CD4-positive, alpha-beta T cell treated with Interferon gamma for 1 hour (primary cell): ENCODE measurements at places on chromosomes 3 and 15.

GRCh38 chr15:80110920-80111319 is 41.9 kb upstream of the FAH start:
- DNase-seq = no peak

DNA sequence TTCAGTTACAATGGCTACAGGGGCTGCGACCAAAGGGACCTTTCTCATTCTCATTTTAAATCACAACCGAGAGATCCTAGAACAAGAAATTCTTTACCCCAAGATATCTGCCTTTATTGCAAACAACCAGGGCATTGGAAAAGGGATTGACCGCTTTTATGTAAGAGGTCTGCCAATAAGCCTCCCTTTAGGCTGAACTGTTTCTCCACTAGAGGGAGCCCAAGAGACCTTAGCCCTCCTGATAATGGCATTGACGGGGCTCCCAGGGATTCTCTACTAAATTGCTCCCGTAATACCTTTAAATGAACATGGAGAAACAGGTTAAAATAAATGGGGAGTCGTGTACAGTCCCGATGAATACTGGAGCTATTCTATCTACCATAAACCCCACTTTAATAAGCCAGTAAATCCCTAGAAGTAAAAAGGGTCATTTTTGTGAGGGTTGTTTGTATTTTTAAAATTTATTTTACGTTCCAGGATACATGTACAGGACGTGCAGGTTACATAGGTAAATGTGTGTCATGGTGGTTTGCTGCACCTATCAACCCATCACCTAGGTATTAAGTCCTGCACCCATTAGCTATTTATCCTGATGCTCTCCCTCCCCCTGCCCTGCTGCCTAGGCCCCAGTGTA is 7.5 kb upstream of the IGSF10 start:
- no peak for DNase-seq

DNA sequence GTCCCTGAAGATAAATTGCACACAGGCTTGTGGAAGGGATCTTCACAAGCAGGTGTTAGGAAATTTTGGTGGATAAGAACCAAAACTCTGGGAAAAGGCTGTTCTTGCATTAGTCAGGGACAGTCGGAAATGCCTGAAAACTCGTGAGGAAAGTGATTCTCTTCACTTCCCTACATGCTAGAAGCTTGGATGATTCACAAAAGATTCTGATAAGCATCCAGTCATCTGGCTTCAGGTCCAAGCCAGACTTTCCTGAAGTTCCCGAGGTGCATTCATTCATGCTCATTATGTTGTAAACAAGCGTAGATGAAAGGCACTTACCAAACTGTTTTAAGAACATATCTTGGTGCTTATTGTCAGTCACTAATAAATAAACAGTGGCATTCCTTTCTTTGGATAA is 1028.7 kb downstream of the NTRK3 start:
- no peak for DNase-seq

- no peak for DNase-seq
Observed at GRCh38 chr3:62100282-62100989, 272.9 kb downstream of the FEZF2 start.

DNA sequence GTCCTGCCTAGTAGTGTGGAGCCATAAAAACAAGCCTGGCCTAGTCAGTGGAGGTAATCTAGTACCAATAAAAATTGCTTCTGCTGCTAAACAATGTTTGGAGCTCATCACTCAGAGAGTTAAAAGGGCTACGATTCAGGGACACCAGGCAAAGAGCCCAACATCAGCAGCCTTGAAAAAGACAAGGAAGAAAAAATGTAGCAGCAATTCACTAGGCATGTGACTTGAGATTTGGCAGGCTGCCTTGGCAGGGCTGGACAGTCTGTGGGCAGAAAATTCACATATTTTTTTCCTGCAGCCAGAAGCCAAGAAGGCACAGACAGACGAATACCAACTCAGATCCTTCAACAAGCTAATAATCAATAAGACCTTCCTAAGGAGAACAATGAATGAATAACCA is 47.2 kb downstream of the IGSF11 start:
- no peak for DNase-seq

GRCh38 chr15:74179101-74179841 is 5.8 kb downstream of the ISLR start:
- DNase-seq = no peak

GRCh38 chr15:70576696-70577095 is 186.7 kb downstream of the UACA start:
- DNase-seq = no peak

- DNase-seq = no peak
Observed at GRCh38 chr15:31457161-31457560, 130.5 kb downstream of the KLF13 start.

DNA sequence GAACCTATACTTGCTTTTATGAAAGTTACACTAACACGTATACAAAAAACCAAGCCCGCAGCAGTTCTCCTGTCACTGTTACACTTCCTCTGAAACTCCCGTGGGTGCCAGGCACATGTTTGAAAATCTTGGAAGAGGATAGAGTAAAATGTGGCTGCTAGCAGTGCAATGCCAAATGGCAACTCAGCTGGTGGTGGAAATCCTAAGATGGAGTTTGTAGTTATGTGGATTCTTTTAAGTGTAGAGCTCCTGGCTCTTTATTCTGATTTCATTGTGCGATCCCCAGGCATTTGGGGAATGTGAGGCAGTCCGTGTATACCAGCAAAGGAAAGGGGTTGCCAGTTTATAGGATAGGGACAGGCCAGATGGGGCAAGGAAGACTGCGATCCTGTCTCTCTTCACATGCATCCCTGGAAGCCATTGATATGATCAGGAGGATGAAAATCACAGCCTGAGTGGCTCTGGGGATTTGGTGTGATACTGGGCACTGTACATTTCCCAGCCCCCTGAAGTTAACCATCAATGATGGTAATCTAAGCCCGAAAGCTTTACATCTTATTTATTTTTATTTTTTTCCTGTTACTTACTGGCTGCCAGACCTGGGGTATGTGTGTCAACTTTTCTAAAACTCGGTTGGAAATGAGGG is 1.1 kb downstream of the STAC start:
- DNase-seq = no peak

GRCh38 chr15:62483814-62484213 is 318.7 kb upstream of the C2CD4B start:
- DNase-seq = no peak

DNA sequence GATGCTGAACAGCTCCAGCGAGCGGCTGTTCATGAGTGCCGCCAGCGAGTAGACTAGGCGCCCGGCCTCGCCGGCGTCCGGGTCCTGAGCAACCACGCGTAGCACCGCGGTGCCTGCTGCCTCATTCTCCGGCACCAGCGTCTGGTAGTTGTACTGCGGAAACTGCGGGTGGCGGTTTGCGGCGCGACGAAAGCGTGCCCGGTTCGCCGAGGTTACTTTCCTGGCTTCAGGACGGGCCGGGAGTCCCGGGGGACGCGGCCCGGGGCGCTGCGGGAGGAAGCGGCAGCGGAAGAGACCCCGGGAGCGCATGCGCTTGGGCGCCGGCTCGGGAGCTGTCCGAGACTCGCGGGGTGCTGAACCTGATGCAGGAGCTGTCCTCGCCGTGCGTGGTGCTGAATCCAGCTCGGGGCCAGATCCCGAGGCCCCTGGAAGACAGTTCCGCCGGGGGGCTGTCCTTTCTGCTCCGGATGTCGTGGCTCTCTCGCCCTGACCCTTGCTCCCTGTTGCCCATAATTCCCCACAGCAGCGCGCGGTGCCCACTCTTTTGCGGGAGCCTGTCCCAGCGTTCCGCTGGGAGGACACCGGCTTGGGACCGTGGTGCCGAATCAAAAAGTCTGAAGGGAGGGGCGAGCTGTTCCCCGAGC is 1.1 kb downstream of the CELSR3 start:
- DNase-seq = peak; percentile 39

- DNase-seq = no peak
Observed at GRCh38 chr3:48185129-48185528, 3.1 kb downstream of the CDC25A start.

DNA sequence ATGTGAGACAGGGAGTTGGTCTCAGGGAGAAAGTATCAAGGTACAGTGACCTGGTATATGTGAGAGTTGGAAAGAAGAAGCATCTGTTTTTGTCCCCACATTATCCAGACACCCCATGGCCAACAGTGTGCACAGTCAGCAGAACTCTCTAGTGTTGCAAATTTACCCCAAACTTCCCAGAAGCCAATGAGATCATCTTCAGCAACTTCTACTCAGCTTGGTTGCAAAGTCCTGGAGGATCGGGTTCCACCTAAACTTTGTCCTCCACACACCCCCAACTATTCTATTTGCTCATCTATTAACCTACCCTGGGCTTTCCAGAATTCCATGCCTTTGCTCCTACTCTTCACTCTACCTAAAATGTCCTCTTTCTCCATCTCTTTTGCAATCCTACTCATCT is 15.7 kb downstream of the RBSN start:
- DNase-seq = no peak

DNA sequence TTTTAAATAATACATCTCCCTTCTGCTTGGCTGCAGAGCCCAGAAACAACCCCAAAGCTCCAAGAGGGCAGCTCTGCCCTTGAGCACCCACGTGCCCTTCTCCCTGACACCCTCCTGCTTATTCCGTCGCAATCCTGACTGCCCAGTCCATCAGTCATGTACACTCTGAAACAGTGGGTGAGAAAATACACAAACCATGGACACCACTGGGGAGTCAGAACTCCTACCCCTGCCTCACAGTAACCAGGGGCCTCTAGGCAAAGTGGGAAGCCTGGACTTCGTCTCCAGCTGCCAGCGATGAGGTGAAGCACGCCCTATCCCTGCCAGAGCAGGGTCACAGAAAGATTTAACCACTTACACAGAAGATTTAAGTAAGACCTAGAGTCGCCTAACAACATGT is 40.1 kb downstream of the HERC2 start:
- no peak for DNase-seq

GRCh38 chr3:63400246-63400860 is 122.2 kb downstream of the SYNPR start:
- DNase-seq = no peak

GRCh38 chr3:148238421-148238821 is 459.3 kb upstream of the AGTR1 start:
- no peak for DNase-seq

DNA sequence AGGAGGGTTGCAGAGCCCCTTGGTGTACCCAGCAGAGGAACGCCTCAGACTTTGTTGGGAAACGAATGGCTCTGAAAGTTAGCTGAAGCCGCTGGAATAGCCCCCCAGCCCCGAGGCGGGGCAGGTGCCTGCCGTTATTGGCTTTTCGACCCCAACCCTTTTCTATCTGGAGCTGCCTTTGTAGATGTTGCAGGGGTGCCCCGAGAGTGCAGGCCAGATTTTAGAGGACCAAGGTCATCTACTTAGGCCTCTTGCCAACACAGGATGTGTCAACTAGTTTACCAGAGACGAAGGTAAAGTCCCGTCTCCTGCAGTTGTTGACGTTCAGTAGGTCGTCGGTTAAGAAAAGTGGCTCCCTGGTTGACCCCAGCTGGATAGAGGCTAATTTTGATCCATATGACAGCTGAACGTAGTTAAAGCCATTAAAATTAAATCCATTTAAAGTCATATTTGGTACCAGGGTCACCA is 579 bp upstream of the UBE3A start:
- no peak for DNase-seq

DNA sequence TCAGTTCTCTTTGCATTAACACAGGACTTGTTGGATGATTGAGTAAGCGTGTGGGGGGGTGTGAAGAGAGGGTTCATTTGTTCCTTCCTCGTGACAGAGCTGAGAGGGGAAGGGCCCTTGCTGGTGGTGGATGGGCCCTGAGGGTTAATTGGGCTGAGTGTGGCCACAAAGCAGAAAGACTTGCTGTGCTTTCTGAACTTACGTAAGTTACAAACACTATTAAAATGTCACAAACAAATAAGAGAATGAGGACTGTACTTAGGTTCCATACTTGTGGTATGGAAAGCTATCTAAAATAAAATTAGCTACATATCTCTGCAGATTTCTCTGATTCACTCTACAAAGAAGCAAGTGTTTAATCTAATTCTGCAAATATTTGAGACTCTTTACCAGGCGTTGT is 231.3 kb downstream of the LPP start:
- peak; percentile 50 for DNase-seq

- no peak for DNase-seq
Observed at GRCh38 chr3:184591789-184592188, 30.2 kb downstream of the EPHB3 start.

- DNase-seq = no peak
Observed at GRCh38 chr3:184355261-184356040, 6.0 kb downstream of the CLCN2 start.

DNA sequence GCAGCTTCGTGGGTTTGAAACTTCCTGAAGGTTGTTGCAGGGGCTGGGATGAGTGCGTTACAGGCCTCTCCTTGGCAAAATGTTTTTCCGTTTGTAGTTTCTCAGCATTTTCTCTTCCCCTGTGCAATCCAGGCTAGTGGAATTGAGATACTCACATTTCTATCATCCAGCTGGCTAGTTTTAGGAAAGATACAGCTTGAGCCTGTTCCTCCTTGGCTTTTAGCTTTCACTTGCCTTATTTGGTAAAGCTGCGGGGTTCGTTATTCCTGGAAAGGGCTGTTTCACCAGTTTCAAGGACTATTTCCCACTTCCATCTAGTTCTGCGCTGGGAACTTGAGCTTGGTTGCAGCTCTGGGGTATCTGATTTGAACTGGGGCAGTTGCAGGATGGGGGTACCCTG is 90.3 kb downstream of the ITPR1 start:
- no peak for DNase-seq

- DNase-seq = no peak
Observed at GRCh38 chr3:21955406-21955805, 204.4 kb upstream of the ZNF385D start.

DNA sequence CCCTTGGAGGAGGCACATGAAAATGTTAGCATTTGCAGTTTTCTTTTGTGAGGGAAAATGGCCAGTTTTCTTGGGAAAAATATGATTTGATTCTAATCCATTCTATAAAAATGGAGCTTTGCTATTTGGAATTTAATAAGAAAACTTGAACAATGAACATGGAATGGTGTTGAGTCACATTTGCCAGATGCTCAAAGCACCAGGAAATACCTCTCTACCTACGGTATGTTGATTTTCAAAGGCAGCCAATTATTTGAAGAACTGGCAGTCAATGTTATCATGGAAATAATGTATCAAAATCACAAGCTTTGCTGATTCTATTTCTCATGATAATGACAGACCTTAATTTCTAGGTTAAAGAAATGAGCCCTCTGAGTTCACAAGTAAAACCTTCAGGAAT is 14.9 kb downstream of the NME9 start:
- no peak for DNase-seq

- DNase-seq = no peak
Observed at GRCh38 chr3:123807820-123808219, 76.3 kb downstream of the MYLK start.

DNA sequence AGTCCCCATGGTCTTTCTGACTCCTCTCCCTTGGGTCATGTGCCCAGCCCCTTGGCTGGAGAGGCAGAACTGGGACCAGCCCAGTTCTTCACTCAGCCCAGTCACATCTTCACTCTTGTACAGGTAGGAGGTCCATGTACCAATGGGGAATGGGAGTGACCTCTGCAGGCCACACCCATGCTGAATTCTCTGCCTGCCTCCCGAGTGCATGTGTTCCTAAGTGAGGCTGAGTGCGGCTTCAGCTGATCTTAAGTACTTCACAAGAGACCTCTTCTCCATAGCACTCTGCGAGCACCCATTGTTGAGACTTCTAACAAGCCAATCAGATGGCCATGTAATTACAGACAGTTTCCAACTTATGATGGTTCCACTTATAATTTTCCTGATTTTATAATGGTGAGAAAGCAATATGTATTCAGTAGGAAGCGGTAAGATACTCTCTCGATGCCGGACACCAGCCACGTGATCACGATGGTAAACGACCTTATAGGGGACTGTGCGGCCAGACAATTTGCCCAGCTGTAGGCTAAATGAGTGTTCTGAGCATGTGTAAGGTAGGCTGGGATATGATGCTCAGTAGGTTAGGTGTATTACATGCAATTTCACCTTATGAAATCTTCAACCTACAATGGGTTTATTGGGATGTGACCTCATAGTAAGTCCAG is 112.1 kb downstream of the KLF13 start:
- DNase-seq = no peak
